Amniotic stem cell (primary cell): ENCODE measurements at places on chromosomes 2 and 18.
A peak's percentile ranks its signal among the peaks of the same experiment; 100 is the strongest.

DNA sequence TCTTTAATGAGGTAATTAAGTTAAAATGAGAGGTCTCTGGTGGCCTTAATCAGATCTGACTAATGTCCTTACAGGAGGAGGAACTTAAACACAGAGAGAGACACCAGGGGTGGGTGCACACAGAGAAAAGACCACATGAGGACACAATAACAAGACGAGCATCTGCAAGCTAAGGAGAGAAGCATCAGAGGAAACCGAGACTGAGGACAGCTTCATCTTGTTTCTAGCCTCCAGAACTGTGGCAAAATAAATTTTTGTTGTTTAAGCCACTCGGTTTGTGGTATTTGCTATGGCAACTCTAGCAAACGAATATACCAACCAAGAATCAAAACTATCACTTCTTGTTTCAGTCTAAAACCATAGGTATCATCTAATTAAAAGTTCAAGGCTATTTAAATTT lies 400.1 kb downstream of the PID1 start:
- DNase-seq: no peak

GRCh38 chr18:57759650-57760049 lies 43.5 kb downstream of the ATP8B1 start:
- DNase-seq: no peak

- DNase-seq: peak; percentile 59
Measured at GRCh38 chr2:27622921-27623384, 5.9 kb downstream of the CCDC121 start.

- no peak for DNase-seq
Measured at GRCh38 chr2:24592441-24593100, 101.5 kb downstream of the NCOA1 start.

- DNase-seq: no peak
Measured at GRCh38 chr18:23504720-23505119, 1.4 kb downstream of the RMC1 start.

- DNase-seq: no peak
Measured at GRCh38 chr2:158395166-158395565, 61.4 kb downstream of the CCDC148 start.

DNA sequence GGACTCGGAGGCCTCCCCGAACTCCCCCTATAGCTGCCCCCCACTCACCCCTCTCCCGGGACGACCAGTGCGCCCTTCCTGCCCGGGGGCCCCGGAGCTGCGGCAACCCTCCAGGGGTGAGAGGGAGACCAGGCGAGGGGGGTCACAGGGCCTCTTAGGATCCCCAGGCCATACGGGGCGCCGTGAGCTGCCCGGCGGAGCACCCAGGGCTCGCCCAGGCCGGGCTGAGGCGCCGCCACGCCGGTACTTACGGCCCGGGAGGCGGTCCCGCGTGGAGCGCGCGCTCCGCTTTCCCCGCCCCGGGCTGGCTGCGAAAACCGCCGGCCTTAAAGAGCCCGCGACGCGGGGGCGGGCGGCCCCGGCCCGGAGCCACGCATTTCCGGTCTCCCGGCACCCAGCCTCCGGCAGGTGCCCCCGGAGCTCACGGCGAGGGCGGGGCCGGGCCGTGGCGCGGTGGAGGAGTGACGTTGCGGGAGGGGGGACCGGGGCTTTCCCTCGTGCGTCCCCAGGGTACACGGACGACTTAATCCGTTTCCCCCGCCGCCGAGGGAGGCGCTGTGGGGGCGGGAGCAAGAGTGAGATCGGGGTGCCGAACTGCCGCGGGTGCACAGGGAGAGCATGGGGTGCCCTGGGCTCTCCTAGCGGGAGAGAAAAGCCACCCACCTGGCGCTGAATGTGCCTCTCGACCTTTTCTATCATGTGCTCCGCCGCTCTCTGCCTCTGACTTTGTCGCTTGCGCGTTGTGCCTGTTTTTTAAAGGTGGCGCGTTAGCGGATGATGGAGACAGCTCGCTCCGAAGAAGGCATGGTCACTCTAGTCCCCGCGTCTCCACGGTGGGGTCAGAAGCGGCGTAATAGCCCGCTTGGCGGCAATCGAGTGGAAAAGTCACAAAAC lies at the start of gene METTL21A:
Gene METTL21A (minus strand): TSS at position 381 of the 894 bp plus-strand sequence. CDS start 1,019 bp downstream, outside the sequence.
- DNase-seq: peak; percentile 73

DNA sequence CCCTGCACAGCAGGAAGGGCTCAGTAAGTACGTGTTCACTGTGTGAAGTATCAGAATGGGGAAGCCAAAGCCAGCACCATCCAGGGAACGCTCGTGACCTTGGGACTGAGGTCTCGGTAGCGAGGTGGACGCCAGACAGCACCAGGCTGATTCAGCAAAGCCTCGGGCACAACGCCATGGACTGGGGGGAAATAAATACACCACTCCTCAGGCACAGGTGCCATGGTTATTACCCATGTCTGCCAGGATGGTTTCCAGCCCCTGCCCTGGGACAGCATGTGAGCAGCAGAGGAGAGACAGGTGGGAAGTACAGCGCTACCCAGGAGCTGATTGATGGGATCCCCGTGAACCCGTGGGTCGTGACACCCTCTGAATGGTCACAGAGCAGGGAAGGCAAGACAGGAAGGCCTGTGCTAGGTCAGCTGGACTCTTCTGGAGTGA lies 53.0 kb downstream of the REEP1 start:
- no peak for DNase-seq

GRCh38 chr2:208515099-208515498 lies 108.5 kb downstream of the PTH2R start:
- no peak for DNase-seq

DNA sequence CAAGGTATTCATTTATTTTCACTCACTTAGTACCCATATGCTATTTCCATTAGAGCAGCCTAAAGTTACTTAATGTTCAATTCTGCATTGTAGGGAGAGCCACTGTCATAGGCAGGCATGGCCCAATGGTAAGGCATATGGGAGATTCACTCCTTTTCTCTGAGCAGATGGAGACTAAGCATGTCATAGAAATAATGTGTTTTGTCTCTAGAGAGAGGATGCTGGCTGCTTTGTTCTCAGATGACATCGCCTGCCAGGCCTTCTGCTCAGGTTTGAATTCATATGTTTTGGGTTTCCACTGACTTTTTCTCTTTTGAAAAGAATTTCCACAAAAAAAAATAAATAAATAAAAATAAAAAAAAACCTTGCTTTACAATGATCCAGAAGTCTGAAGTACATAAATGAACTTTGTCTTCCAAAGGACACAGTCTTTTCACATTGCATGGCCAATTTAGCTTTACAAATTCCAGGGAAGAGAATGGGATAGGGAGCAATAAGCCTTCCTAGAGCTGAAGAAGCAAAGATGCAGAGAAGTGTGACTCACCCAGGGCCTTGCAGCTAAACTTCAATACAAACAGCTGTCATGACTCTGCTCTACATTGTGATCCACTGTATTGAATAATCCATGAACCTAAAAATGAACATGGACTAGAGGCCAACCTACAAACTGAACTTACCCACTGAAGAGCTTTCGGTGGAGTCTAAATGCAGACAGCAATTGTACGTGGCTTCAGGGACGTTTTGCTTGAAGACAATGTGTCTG lies 422.5 kb downstream of the CMPK2 start:
- DNase-seq: no peak

DNA sequence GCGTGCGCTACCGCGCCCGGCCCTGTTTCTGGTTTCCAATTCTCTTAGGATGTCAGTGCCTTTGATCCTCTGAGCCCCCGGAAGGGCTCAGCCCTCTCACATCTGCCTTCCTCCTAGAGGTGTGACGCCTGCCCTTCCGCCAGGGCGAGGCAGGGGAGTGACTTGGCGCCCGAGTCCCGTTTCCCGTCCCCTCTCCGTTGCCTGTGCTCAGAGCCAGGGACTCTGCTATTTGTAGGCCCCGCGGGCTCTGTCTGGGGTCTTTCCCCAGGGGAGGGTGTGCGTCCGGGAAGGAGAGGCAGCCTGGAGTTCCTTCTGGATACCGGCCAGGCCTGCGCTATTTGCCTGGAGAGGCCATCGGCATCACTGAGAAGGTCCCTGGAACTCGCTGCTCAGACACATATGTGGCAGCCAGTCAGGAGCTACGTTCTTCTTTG lies 103.7 kb upstream of the TAF1B start:
- no peak for DNase-seq

DNA sequence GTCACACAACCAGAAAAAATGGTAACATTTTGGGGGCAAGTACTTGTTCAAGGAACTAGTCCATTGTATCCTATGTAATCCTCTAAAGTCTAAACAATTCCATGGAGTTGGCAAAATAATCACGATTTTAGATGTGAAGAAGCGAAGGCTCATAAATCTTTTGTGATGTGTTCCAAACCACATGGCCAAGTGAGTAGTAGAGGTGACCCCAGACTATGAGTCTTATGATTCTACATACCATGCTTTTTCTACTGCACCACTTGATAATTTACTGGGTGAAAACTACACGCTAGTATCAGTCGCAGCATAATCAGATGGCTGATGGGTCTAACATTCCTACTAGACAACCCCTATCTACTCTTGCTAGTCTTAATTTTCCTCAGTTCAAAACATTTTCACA lies 371.4 kb downstream of the OSR1 start:
- no peak for DNase-seq

DNA sequence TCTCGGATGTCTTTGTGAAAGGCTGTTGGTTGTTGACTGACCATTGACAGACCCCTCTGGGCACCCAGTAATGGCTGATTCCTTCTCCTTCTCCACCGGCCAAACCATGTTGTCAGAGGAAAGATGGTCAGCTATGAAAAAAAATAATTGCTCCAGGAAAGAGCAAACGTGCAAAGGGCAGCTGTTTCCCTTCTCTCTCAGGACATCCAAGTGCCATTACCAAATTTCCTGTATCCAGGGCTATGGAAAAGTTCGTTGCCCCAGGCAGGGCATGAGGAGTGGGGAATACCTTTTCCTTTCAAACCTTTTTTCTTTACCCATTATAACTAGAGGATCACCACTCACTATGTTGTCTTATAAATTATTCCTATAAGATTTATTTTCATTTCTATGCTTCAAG lies 321.5 kb upstream of the HNRNPA3 start:
- DNase-seq: no peak

DNA sequence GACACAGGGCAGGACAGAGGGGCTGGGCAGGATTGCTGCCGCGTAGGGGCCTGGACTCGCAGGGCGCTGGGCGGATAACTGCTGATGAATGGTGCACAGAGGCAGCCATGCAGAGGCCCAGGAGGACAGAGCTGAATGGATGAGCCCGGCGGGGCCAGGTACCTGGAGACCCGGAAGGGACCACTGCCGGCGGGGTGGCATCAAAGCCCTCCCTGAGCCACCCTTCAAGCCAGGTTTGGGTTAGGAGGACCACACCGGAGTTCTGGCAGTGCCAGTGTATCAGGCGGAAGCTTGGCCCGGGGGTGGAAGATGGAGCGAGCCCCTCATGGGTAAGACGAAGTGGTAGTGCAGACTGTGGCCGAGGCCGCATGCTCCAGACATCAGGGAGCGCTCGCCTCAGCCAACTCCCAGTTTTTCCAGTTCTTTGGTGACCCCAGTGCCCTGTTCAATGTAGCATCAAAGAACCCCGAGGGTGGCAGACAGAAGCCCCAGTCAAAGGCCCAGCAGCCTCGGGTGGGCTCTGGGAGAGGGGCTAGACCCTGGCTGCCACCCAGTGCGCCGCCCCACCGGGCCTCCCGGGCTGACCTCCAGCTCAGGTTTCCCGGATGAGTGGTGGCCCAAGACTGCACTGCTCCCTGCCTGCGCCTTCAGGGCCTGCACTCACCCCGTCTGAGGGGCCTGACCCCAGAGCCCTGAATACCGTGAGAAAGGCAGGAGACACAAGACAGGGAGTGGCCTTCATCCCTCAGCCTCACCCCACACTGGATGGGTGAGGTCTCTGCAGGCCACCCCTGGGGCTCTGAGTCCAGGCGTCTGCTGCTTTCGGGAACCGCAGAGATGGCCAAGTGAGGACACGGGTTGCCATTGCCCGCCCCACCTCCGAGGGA lies 50.9 kb downstream of the ACAA2 start:
- no peak for DNase-seq

DNA sequence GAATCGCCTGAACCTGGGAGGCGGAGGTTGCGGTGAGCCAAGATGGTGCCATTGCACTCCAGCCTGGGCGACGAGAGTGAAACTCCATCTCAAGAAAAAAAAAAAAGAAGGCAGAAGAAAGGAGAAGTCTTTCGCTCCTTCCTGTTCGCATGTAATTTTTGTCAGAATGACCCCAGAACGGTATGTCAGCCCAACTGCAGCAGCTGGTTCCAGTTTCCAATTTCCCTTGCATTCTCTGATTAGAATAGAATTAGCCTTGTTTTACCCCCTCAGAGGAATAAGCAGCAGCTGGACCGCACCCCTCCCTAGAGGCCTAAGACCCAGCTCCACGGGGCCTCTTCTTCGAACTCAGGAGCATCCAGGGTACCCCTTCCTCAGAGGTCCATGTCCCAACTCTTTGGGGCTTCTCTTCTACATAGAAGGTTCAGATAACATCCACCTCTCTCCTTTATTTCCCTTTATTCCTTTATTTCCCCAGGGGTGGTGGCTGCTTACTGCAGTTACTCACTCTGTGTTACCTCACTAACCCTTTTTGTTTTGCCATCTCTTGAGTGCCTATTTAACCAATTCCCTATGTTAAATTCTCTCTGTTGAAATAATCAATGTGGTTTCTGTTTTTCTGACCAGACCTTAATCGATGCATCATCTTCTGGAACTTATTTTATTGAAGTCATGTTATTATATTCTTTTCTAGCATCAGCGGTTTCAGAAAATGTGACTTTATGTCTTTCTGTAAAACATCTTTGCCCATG lies 7.2 kb upstream of the PUM2 start:
- DNase-seq: no peak

DNA sequence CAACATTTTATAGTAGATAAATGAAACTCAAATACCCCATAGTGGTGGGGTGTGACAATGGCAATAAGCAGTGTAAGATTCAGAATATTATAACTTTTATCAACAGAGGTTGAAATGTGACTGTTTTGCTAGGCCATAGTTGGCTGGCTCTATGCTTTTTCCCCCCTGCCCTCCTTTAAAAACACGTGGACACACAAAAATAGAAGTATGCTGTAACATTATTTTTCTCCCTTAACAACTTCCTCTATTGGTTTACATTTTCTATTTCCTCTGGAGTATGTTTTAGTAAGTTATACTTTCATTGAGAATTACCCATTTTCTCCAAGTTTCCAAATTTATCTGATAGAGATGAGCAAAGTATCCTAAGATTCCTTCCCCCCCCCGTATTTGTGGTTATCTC lies 31.1 kb downstream of the NDUFAF7 start:
- no peak for DNase-seq

DNA sequence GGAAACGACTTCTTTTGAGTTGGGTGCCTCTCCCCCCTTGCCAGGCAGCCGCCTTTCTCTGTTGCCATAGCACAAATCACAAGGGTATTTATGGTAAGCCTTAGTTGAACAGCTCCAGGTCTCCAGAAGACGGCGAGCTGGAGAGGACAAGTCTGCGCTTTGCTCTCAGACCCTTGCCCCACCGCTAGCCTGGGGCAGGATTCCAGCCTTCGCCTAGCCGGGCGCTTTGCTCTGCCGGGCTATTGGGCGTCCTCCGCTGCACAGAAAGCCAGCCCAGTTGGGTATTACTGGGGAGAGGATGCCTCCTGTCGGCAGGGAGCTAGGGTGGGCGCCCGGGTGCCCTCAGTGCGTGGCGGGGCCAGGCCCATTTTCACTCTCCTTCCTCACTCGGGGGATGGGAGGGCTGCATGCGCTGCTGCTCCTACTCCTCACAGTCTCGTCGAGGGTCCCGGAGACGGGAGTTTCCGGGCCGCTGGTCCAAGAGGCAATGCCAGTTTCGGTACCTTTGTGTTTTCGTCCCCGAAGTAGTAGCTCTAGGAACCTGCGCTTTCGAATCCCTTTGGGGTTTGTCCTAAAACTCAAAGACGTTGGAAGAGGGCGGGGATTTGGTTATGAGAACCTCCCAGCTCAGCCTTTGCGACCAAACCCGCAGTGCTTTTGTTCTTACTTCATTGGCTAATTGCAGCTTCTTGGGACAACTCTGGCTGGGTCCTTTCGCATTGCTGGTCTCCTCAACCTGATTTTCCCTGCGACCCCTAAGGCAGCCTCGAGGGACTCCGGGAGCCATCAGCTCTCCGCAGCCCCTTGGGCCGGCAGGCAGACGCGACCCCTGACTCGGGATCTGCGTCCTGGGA lies 3.6 kb upstream of the DLX2 start:
- DNase-seq: peak; percentile 46
